ENCODE measurements at places on chromosomes 11 and 22. TPM values are rescaled to one million over a fixed set of nuclear protein-coding genes. Genes with fewer than 3 reads are reported as not detected.

Gene LRRC32
- total RNA-seq = 36.3 TPM

Gene SPON1
- not detected for total RNA-seq

Gene OR4C3
- total RNA-seq = not detected

Gene LRP5
- 21.1 TPM for total RNA-seq

Gene PLAAT5
- total RNA-seq = not detected

Gene MS4A6E
- not detected for total RNA-seq

Gene KDM4E
- total RNA-seq = not detected

Gene SCN3B
- 0.50 TPM for total RNA-seq

Gene OR2AG2
- total RNA-seq = 0.43 TPM

Gene CHST1
- total RNA-seq = 58.4 TPM

Gene BUD13
- 20.5 TPM for total RNA-seq

Gene EIF3F
- total RNA-seq = 373 TPM

Gene OR8H1
- not detected for total RNA-seq

Gene MMP10
- 2.4 TPM for total RNA-seq

Gene CCDC134
- total RNA-seq = 7.6 TPM

Gene C11orf42
- total RNA-seq = not detected

Gene ASPHD2
- 6.0 TPM for total RNA-seq

Gene TIMP3
- total RNA-seq = 0.40 TPM

Gene KRTAP5-7
- total RNA-seq = 0.07 TPM

Gene ART5
- 0.07 TPM for total RNA-seq

Gene KCNK7
- 0.14 TPM for total RNA-seq

Gene NXPE2
- not detected for total RNA-seq
